Activated CD4-positive, alpha-beta T cell treated with anti-CD3 and anti-CD28 coated beads, Interleukin-2, amount 10 ng/mL, durations not matched to agents 24 days and 14 days (primary cell): ENCODE measurements at places on chromosomes 2 and 18.

- DNase-seq = no peak
Observed at GRCh38 chr2:113124984-113125855, 2.2 kb upstream of the IL1RN start.

DNA sequence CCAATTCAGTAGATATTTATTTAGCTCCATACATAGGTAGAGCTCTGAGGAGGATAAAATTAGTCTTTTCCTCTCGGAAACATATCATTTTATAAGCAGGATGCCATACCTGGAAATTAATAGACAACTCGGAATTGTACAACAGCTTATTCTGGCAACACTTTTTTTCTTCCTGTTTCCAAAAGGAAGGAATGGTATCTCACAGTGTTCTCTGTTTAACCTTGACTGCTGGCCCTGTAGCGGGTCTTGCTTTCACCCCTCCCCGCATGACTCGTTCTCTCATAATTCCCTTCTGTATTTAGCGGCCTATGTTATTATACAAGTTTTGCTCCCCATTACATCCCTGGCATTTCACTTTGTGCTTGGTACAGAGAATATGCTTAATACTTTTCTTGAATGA is 2.5 kb upstream of the KYNU start:
- no peak for DNase-seq

DNA sequence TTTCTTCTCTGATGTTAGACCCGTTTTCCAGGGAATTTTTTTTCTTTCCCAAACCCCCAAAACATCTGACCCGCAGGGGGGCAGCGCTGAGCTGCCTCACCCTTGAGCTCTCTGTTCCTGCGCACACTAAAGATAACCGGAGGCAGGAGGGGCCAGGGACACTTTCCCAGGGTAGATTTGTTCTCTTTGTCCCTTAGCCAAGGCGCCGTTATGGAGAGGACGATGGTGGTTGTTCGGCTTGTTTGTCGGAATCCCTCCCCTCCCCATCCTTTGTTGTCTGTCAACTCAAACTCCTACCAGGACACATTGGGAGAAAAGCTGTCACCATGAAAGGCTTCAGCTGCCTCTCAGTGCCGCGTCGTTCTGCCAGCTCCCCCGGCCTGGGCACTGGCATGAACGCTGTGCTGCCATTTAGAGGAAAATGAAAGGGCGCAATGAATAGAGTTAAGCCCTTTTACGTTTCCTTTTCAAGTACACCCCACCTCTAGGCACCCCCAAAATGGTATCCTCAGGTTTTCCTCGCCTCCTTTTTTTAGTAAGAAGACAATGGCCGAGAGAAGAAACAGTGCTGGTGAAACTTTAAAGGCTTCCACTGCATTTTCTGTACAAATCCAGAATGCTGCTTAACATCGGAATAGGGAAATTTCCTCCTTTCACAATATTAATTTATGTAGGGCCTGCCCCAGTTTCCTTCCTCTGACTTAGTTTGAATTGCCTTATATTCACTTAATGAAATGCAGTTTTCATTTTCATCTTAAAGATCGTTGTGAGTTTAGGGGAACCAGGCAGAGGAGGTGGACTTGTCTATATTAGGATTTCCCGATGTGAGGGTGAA is 62.1 kb downstream of the RND3 start:
- DNase-seq = no peak

DNA sequence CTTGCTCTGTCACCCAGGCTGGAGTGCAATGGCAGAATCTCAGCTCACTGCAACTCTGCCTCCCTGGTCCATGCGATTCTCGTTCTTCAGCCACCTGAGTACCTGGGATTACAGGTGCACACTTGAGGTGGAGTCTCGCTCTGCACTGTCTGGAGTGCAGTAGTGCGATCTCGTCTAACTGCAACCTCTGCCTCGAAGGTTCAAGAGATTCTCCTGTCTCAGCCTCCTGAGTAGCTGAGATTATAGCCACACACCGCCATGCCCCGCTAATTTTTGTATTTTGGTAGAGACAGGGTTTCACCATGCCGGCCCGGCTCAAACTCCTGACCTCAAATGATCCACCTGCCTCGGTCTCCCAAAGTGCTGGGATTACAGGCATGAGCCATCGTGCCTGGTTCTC is 83.3 kb downstream of the CCBE1 start:
- DNase-seq = no peak

- no peak for DNase-seq
Observed at GRCh38 chr2:103664690-103665089, 902.9 kb downstream of the TMEM182 start.

GRCh38 chr2:188751816-188752215 is 222.4 kb upstream of the COL3A1 start:
- no peak for DNase-seq

DNA sequence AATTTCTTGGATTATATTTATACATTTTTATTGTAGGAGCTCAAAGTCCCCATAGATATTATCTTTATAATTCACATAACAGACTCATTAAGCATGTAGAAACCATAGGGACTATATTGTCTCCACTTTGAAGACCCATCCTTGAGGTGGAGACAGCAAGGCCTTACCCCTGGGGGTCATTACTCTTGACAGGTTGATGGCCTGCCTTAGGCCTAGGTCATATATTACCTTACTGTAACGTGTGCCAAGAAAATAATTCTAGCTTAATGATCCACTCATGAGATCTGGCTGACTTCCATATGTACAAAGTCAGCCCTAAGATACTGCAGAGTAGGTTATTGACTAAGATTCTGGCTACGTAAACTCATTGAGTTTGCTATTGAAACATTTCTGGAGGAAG is 65.4 kb upstream of the GLS start:
- DNase-seq = no peak

DNA sequence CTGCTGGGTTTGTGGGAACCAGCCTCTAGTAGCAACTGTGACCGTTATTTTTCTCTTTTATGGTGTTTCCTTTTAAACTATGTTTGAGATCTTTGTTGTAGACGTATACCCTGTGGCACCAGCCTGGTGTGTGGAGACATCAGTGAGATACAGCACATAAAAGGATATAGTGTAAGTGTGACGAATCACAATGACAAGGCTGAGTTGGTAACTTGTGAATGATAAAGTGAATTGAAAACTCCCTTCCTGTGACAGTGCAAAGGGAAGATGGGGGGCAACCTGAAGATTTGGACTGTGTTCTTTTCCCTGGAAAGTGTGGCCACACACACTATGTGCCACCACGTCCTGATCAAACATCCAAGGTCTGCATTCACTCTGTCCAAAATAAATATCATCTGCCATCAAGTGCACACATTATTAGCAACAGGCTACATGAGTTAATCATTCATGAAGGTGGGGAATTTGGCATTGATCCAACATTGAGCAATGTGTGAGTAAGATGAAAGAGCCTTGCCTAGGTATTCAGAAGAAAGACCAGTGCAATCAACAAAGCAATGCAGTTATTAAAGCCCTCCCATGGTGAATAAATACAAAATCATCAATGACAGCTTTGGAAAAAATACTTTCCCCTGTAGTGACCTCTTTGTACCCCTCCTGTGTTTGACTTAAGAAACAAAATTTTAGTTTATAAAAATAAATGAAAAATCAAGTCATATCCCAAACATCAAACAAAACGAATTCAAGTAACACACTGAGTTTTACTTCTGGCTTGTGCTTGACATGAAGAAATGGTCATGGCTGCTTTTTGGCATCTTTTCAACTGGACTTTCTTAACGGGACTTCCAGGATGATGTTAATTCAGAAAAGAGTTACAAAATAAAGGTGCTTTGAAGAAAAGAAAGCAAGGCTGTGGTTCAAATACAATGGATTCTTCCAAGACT is 1280.5 kb upstream of the ZEB2 start:
- DNase-seq = no peak

GRCh38 chr2:74206180-74206688 is 7.8 kb downstream of the MTHFD2 start:
- DNase-seq = peak; percentile 88

DNA sequence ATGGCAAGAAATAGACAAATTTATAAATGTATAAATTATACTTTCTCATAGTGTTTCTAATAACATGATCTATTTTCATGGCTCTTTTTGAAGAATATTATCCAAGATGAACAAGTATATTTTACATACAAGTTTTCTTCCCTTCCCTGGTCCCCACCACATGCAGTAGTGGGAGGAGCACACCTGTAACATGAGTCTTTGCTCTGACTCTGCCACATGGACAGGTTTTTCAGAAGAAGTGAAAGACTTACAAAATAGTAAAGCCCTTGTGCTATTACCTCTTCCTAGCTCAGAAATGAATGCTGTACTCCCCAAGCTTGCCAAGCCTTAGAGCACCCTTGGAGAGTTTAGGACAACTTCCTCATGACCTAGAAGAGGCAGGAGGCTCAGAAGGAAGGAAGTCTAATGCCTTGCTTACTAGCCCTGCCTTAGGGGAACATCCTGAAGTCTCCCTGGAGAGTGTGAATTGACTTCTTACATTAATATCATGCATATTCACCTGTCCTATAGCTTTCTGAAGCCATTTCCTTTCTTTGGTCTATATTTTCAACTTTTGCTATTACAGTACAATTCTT is 18.4 kb downstream of the MXD1 start:
- DNase-seq = no peak

- no peak for DNase-seq
Observed at GRCh38 chr2:120771781-120772208, 36.1 kb downstream of the GLI2 start.

GRCh38 chr2:8584174-8585066 is 97.4 kb upstream of the ID2 start:
- no peak for DNase-seq

DNA sequence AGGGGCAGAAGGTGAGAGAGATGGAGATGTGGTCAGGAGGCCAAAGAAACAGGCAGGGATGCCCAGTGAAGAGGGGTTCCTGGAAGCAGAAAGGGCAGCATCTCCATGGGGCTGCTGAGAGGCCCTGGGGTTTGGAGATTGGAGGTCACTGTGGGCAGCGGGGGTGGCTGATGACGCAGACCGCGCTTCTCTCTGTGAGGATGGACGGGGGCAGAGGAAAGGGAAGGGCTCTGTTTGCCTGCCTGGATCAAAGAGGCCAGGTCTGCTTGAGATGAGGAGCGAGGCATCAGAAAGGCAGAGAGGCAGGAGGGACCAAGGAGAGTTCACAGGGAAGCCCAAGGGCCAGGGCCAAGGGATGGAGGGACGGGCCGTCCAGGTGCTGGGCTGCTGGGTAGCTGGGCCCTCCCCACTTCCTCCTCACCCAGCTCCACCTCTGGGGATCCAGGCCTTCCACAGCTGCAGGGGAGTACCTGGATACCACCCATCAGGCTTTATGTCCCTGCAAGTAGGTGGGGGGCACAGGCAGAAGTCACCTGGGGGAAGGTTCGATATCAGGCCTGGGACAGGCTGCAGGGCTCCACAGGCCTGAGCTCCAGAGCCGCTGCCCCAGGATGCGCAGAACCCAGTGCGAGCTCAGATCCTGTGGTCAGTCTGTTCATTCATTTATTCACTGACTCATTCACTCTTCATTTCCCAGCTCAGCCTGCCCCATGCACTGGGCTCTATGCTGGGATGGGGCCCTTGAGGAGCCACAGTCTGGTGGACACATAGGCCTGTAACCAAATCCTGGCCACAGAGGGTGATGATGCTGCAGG is 30.6 kb downstream of the ADRA2B start:
- DNase-seq = no peak

DNA sequence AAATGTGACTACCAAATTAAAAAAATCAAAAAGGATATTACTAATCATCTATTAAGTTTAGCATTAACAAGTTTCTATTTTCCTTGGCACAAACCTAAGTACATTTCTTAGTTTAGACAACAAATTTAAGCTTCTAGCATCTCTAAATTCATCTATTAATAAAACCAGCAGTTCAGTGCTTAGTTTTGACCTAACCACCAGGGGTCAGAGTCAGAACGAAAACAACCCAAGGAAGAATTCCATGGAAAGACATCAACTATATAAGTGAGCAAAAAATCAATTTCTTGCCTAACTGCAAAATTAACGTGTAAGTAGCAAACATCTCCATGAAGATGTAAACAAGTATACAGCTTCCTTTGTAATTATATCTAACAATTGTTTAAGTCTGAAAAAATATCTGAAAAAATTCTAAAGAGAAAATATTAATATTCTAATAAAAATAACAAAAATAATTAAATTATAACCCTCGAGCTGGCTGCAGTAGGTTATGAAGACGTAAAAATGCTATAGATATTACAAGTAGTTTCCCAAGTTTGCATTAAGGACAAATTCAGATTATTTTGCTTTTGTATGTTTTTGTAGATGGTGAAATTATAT is 83.7 kb downstream of the CERKL start:
- DNase-seq = no peak
